ENCODE measurements at places on chromosomes 2 and 18. TPM values are rescaled to one million over a fixed set of nuclear protein-coding genes. Genes with fewer than 3 reads are reported as not detected.

The ACADL gene
- polyA plus RNA-seq: 0.21 TPM

The FBXO36 gene
- 0.23 TPM for polyA plus RNA-seq

DNA sequence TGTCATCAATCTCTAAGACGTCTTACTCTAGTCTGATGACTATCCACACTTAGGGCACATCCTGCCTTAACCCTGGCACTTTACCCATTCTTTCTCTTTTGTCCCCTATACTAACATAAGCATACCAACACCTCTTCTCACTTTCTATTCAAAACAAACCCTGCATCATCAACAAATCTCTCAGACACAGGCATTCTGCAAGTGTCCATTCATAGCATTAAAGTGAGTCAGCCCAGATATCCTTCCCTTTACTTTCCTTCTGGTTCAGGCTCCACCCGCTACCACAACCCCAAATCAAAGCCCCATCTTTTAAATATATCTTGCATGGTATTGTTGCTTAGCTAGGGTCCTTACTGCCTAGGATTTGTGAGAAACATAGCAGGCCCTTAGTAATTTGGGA, 3.8 kb downstream of the GRB14 start:
- H3K36me3 ChIP-seq: no peaks in the 10 kb centered on the region
- H3K4me1 ChIP-seq: no peaks in the 10 kb centered on the region
- H3K4me3 ChIP-seq: no peak overlapping the region
- no peak for DNase-seq
- no peak overlapping the region for H3K27ac ChIP-seq

DNA sequence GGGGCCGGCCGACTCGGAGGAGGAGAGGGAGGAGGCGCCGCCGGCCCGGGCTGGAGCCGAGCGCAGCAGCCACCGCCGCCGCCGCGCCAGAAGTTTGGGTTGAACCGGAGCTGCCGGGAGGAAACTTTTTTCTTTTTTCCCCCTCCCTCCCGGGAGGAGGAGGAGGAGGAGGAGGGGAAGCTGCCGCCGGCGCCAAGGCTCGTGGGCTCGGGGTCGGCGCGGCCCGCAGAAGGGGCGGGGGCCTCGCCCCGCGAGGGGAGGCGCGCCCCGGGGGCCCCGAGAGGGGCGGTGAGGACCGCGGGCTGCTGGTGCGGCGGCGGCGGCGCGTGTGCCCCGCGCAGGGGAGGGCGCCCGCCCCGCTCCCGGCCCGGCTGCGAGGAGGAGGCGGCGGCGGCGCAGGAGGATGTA, 316 bp downstream of the CRIM1 start:
- H3K4me3 ChIP-seq: peak overlapping the region; percentile 77
- no peaks in the 10 kb centered on the region for H3K27me3 ChIP-seq
- no peaks in the 10 kb centered on the region for H3K36me3 ChIP-seq
- peaks cover 57% of the 10 kb centered on the region for H3K4me1 ChIP-seq

GRCh38 chr2:10169581-10169980, 47.0 kb downstream of the RRM2 start:
- no peaks in the 10 kb centered on the region for H3K27me3 ChIP-seq
- no peaks in the 10 kb centered on the region for H3K4me1 ChIP-seq
- H3K36me3 ChIP-seq: no peaks in the 10 kb centered on the region

- no peaks in the 10 kb centered on the region for H3K36me3 ChIP-seq
- H3K27me3 ChIP-seq: no peaks in the 10 kb centered on the region
Observed at GRCh38 chr18:45715212-45715780, 8.7 kb upstream of the SLC14A1 start.

DNA sequence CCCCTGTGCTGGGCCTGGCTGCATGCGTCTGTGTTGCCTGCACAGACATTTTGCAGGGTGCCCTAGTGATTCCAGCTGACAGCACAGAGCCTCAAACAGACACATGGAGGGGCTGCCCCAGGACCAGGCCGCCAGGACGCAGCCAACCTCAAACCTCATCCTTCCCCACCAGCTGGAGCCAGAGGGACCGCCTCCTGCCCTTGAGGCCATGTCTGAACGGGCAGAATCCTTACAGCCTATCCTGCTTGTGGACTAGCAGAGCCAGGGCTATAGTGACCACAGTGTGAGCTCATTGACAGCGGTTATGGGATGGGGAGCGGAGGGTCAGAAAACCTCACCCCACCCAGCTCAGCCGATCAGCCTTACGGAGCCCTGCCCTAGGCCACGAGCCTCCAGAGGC, 22.4 kb downstream of the ODC1 start:
- H3K4me1 ChIP-seq: no peaks in the 10 kb centered on the region
- no peak overlapping the region for H3K4me3 ChIP-seq
- H3K27me3 ChIP-seq: no peaks in the 10 kb centered on the region
- H3K36me3 ChIP-seq: no peaks in the 10 kb centered on the region
- H3K27ac ChIP-seq: no peak overlapping the region
- no peak for DNase-seq

GRCh38 chr2:30038419-30038818, 108.4 kb upstream of the YPEL5 start:
- DNase-seq: no peak
- H3K4me1 ChIP-seq: no peaks in the 10 kb centered on the region
- no peak overlapping the region for H3K4me3 ChIP-seq

GRCh38 chr2:7031547-7032245, 114.5 kb downstream of the RNF144A start:
- no peaks in the 10 kb centered on the region for H3K36me3 ChIP-seq
- H3K4me3 ChIP-seq: no peak overlapping the region
- DNase-seq: peak; percentile 54
- no peak overlapping the region for H3K27ac ChIP-seq
- no peaks in the 10 kb centered on the region for H3K27me3 ChIP-seq
- H3K4me1 ChIP-seq: peaks cover 6% of the 10 kb centered on the region

DNA sequence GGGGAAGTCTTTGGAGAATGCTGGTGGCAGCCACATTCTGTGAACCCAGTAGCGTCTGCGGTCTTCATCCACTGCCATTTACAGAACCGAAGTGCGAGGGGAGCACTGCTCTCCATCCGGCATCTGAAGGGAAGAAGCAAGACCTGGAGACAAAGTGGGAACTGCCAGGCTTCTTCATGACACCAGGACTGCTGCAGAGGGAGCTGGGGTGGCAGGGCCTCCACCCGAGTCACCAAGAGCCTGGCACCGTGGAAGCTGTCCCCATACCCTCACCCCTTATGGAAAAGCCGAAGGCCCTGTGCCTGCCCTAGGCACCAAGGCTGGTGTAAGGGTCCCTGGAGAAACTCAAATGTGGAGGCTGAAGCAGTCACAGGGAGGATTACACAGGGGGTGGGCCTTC, 79.8 kb downstream of the CIB4 start:
- H3K36me3 ChIP-seq: no peaks in the 10 kb centered on the region
- no peak overlapping the region for H3K4me3 ChIP-seq
- DNase-seq: no peak

DNA sequence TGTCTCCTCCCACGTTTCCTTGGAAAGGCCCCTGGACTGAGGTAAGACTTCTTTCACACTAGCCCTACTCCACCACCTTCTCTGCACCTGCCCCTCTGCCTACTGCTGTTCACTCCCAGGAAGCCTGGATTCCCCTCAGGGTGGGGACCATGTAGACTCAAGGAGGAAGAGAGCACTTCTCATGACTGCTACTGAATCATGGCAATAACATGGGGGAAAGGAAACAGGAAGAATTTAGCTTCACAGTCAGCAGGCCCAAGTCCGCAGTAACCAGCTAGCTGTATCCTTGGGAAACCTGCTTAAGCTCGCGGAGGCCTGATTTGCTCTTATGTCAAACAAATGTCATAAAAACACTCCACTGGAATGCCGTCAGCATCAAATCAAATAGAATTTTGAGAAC, 126.2 kb upstream of the CAPN13 start:
- no peak for DNase-seq
- no peak overlapping the region for H3K27ac ChIP-seq
- no peaks in the 10 kb centered on the region for H3K36me3 ChIP-seq
- H3K4me1 ChIP-seq: no peaks in the 10 kb centered on the region
- no peaks in the 10 kb centered on the region for H3K27me3 ChIP-seq

- DNase-seq: no peak
- peak overlapping the region; percentile 76 for H3K4me3 ChIP-seq
- no peaks in the 10 kb centered on the region for H3K36me3 ChIP-seq
- no peaks in the 10 kb centered on the region for H3K27me3 ChIP-seq
Observed at GRCh38 chr2:190535586-190535985, 1.1 kb upstream of the NEMP2 start.

Measured in heart left ventricle (tissue), 16 donors.